NCI-H2081 (cell line): ENCODE measurements at places on chromosomes 7 and 10.

DNA sequence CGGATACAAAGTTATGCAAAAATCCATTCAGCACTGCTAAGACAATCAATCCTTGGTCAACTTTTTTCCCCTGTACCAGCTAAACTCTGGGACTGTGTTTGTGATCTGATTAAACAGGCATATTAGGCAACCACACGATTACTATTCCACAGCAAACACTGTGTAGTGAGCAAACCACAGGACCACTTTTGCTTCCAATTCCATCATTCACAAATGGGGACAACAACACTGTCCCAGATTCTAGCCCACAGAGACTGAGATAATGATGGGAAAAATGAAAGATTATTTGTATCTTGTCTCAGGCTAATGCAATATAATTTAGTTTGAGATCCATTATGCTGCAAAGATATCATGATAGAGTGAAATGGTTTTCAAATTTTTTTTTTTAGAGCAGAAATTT lies 163.7 kb upstream of the AOAH start:
- no peak for DNase-seq

DNA sequence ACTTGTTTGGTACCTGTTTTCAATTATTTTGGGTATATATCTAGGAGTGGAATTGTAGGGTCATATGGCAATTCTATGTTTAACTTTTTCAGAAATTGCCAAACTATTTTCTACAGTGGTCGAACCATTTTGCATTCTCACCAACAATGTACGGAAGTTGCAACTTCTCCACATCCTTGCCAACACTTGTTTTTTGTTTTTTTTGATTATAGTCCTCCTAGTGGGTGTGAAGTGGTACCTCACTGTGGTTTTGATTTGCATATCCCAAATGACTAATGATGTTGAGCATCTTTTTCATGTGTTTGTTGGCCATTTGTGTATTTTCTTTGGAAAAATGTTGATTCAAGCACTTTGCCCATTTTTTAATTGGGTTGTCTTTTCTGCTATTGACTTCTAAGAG lies 122.1 kb downstream of the RPS24 start:
- DNase-seq = no peak

- no peak for DNase-seq
Measured at GRCh38 chr10:77045085-77045484, 592.5 kb downstream of the KCNMA1 start.

- DNase-seq = no peak
Measured at GRCh38 chr10:94002156-94002555, 8.4 kb downstream of the PLCE1 start.

DNA sequence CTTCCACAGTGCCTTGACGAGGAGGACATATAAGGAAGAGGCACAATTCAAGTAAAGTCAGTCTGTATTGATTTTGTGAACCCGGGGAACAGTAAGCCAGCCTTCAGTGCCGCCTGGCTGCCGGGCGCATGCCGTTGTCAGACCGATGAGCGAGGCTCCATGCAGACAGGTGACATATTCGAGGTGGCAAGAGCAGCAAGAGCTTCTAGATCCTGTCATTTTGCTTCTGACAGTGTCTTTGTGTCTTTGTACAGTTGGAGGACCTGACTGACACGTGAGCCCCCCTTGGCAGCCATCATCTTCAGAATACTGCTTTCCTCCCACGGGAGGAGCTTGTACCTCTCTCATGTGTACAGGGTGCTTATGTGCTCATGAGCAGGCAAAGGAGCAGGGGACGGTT lies 387.5 kb upstream of the GALNT17 start:
- DNase-seq = no peak

DNA sequence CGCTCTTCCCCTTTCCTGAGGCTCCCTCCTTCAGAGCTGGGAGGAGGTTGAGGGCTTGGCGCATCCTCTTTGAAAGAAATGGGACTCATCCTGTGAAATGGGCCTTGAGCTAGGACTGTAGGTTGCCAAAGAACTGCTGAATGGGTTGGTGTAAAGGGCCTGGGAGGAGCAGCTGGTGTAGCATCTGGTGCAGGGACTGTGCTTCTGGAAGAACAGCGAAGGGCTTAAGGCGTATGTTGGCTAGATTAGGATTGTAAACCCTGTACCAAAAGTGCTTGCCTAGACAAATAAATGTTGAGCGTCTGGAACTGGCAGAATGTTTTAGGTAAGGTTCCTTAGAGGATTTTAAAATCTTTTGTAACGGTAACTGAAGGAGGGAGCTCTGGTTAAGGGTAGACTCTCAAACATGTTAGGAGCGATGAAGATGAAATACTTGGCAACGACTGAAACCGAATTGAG lies 563 bp downstream of the STAM start:
- DNase-seq = peak; percentile 8

GRCh38 chr7:28698840-28699239 lies 259.3 kb downstream of the TRIL start:
- no peak for DNase-seq

GRCh38 chr10:6095810-6096570 lies 7.2 kb downstream of the RBM17 start:
- DNase-seq = no peak

DNA sequence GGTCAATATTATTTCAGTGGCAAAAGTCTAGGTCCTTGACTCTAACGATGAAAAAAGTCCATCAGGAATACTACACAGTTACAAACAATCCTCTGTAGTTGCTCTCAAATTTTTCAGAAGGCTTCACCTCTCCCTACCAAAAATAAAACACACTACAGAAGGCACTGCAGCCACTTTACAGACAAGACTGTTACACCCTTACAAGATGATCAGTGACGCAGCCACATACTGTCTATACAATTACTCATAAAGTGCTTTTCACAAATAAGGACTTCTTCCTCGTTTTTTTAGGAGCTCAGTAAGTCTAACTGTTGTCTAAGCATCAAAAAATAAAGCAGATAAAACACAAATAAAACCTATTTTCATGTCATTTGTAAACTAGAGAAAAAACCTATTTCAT lies 27.1 kb downstream of the NDUFB2 start:
- no peak for DNase-seq

DNA sequence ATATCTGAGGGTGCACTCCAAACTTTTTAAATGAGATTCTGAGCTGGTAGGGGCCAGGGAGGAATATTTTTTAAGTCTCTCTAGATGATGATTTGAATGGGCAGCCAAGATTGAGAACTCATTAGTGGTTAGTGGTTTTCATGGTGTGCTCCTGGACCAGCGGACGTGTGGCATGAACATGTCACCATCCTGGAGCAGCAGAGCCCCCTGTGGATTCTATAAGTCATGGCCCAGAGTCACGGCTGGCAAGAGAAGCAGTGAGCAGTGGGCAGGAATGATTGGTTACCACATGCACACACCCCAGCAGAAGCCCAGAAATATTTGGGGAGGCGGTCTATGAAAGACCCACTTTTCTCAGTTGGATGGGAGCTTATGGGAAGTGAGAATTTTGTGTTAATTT lies 21.2 kb upstream of the UCN3 start:
- DNase-seq = no peak

DNA sequence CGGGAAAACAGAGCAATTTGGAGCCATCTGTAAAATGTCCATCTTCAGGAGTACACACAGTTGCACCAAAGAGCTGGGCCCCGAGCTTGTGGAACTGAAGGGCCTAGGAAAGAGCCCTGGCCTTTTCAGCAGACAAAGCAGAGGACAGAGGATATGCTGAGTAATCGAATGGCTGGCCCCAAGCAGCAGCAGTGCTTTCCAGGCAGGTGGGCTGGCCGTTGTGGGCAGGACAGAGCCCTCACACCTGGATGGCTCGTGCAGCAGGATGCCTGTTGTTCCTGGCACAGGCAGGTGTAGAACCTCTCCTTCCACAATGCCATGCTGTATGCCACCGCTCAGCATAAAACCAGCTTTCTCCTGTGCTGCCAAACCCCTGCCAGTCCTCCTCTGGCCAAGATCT lies 32.5 kb upstream of the TNS3 start:
- DNase-seq = no peak

GRCh38 chr7:44965937-44966730 lies 12.7 kb downstream of the MYO1G start:
- no peak for DNase-seq

GRCh38 chr7:98733036-98733435 lies 116.0 kb downstream of the NPTX2 start:
- peak; percentile 30 for DNase-seq

DNA sequence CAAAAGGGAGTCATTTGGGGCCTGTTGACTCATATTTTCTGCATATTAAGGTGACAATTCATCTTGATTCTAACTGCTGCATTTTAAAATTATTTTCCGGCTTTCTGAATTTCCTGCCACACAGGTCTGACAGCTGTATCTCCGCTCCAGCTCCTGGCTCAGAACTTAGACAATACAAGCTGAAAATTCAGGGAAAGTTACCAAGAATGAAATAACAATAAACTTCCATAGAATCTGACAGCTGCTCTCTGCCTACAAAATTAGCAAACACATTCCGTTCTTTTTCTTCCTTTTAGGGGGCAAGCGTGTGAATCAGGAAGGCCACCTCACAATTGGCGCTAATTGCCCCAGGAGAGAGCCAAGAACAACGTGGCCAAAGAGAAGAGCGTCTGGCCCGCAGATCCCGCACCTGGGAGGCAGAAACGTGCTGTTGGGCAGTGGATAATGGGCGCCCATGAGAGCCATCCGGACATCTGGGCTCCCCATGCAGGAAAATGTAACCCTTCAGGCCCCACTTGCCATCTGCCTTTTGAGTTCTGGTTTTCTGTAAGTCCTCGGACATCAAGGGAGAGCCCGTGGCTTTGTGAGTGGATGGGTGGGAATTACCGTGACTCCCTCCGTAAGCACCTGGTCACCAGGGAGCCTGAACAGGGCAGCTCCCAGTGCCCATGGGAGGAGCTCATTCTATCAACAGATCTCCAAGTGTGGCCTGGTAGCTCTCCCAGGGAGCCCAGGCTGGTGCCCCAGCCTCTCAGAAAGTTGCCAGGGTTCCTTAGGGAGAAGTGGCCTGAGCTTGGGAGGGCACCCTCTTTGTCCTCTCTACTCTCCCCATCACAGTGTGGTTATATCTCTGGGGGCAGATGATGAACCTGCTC lies 5.0 kb downstream of the CLRN3 start:
- no peak for DNase-seq

- DNase-seq = no peak
Measured at GRCh38 chr10:70714951-70715350, 42.6 kb downstream of the ADAMTS14 start.

DNA sequence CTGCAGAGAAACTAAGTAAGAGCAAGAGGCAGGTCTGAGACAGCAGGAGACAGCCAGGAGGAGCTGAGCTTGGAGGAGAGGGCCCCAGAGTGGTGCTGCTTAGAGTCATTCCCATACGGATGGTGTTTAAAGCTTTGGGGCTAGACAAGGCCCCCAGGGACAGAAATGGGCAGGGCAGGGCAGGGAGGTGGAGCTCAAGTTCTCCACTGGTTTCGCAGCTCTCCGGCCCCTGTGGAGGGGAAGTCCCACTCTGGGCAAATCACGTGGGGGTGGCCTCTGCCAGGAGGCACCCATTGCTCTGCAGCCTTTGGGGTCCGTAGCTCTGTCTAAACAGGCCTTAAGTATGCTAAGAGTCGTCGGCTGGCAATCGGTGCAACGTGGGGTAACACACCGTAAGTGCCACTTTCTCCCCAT lies 1.0 kb upstream of the PTPRE start:
- DNase-seq = no peak

- DNase-seq = no peak
Measured at GRCh38 chr10:77602231-77602912, 35.2 kb downstream of the KCNMA1 start.

DNA sequence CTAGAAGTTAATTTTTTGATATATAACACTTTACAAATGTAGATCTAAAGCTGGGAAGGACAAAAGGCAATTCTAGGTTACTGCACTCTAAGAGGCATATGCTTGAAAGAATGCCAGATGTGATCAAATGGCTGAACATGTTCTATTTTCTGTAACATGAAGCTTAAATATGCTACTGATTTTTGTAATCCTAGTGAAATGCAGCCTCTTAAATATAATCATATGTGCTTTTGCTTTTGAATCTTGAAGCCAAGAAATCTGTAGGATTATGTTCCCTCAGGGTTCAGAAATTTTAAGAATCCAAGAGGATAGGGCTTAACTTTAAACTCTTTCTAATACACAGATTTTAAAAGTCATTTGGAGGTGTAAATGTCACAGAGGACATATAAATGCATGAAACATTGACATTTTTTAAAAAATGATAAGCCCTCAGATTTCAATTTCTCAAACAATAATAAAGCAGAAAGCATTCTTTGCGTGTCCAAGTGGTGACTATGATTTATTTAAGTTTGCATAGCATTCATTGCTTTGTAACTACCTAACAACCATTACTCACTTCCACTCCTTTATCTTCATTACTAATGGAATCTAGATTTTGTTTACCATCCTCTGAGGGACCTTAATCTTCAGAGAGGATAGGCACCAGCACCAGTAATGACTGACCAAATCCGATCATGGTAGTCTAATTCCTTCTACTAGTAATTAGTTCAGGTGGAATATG lies 170.4 kb downstream of the MAGI2 start:
- DNase-seq = no peak

- DNase-seq = no peak
Measured at GRCh38 chr10:58747687-58748086, 235.0 kb downstream of the BICC1 start.

GRCh38 chr7:2964208-2964607 lies 79.5 kb downstream of the CARD11 start:
- no peak for DNase-seq

DNA sequence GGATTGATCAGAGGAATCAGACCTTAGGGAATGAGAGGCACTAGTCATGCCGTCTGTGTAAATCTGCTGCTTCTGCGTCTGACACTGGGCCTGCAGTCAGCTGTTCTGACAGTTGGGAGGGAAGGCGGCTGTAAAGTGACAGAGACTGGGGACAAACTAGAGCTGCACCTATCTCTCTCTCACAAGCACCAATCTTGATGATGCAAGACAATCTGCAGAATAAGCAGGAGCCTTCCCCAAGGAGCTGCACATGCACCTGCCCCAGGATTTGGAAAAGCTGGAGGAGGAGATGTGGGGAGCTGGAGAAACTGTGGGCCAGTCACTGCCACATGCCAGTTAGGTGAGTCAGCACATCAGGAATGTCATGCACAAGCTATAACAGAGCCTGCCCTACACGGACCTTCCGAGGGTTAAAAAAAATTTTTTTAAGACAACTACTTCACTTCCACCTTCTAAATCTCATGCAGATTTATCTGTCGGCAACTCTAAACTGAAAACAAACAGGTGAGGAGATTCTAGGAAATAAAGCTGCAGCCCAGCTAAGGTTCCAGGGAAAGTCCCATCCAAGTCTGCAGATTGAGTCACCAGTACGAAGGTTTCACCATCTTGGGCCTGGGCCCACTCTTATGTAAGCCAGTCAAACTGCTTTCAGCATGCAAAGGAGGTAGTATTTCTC lies 39.2 kb downstream of the ENO4 start:
- DNase-seq = no peak

DNA sequence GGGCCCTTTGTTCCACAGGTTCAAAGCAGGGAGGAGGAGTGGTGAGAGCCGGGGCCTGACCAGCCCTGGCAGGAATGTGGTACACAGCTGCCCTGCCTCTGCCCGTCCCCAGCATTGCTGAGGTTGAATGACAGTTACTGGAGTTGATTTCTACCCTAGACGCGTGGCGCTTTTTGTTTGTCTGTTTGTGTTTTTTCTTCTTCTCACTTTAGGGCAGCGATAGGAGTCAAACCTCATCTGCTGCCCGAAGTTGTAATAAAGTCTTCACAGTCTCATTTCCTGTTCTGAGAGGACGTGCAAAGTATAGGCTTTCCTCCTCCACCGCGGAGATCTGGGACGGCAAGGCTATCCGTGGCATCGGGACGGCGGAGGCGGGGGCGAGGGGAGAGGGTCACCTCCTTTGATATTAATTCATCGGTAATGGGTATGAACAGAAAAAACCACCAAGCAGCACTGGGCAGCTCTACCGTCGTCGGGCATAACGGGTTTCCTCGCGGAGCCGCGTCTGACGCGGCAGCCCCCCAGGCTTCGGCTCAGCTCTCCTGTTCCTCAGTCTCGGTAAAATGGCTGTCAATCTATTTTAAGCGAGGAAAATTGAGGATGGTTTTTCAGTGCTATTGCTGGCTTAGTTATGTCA lies 160.8 kb downstream of the LRMDA start:
- DNase-seq = no peak
